EL (cell line): ENCODE measurements at places on chromosomes 13 and 19.
A peak's percentile ranks its signal among the peaks of the same experiment; 100 is the strongest.

DNA sequence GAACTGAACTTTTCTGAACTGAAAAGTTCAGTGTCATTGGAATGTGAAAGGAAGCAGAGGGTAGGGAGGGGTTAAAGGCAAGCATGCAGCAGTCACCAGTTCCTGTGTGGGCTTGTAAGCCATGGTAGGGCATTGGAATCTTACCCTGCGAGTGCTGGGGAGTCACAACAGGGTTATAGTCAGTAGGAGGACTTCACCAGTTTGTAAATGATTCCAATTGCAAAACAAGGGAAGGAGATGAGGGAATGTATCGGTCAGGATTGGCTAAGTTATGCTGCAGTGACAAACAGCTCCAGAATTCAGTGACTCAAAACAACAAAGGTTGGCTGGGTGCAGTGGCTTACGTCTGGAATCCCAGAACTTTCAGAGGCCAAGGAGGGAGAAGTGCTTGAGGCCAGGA, 12.8 kb downstream of the LYPD3 start:
- DNase-seq = no peak

GRCh38 chr19:32404933-32405430, 588 bp upstream of the DPY19L3 start:
- DNase-seq = no peak

DNA sequence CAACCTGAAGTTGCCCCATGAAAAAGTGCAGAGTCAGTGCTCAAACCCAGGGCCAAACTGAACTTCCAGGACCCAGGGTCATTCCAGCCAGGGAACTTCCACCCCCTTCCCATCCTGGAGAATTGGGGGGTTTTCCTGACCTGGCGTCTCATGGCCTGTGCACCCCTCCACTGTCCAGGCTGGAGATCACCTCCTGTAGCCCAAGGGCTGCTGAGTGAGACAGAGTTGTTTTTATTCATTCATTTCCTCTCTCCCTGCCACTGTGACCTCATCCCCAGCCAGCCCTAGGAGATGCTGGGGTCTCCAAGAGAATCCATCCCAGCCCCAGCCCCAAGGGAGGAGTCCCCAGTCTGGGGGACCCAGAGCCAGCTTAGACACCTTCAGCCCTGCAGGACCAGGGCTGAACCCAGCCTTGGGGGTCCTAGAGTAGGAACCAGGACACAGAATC, 4.2 kb downstream of the FCHO1 start:
- DNase-seq = no peak

DNA sequence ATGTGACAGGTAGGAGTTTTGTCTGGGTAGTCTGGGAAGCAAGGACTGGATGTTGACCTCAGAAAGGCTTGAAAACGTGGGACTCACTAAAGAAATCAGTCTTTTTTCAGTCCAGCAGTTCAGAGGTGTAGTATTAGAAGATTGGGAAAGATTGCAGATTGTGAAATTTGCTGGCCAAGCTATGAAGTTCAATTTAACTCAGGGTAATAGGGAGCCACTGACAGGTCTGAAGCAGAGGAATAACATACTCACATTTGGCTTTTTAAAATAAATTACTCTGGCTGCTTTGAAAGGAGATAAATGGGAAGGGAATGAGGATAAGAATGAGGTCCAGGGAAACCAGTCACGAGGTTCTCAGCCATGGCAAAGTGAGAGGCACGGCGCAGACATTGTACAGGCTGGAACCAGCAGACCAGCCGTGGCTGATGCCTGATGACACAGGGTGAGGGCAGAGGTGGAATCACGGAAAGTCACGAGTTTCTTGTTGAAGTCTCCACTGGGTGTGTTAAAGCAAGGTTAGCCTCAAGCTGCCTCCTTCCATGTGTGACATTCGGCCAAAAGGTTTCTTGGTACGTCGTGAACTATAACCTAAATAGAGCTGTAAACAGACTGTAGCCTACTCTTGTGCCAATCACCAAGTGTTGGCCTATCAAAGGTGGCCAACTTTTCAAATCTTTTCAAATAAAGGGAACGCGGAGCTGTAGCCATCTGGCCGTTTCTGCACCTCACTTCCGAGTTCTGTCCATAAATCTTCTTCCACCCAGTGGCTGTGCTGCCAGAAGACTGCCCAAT, 377.6 kb downstream of the IRS2 start:
- no peak for DNase-seq

GRCh38 chr13:111511805-111512504, 191.5 kb downstream of the TEX29 start:
- no peak for DNase-seq

DNA sequence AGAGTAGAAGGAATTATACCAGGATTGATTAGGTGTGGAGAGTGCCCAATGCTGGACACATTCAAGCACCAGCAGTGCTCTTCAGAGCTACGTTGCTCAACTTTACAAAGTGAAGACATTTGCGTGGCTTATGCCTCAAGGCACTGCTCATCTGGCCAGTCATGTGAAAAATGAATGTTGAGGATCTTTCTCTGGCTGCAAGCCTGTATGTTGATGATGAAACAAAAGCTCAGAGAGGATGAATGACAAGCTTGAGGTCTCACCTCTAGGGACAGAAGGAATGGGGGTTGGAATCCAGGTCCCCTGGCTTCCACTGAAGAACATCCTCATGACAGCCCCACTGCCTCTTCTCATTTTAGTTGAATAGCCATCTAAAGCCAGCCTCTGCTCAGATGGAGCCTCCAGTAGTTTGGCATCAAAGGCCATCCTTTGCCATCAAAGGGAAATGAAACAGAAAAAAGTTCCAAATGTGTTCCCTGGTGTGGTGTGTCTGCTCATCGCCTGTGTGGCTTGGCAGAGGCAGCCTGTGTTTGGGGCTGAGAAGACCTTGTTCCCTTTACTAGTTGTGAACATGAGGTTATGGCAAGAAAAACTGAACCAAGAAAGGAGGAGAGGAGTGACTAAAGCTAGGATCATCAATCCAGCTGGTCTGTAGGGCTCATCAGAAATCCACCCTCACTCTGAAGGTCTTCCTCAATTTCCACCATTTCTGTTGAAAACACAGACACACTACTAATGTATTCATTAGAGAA, 114.0 kb upstream of the KL start:
- no peak for DNase-seq

GRCh38 chr19:56111601-56112312, 9.3 kb downstream of the ZNF787 start:
- DNase-seq = no peak

DNA sequence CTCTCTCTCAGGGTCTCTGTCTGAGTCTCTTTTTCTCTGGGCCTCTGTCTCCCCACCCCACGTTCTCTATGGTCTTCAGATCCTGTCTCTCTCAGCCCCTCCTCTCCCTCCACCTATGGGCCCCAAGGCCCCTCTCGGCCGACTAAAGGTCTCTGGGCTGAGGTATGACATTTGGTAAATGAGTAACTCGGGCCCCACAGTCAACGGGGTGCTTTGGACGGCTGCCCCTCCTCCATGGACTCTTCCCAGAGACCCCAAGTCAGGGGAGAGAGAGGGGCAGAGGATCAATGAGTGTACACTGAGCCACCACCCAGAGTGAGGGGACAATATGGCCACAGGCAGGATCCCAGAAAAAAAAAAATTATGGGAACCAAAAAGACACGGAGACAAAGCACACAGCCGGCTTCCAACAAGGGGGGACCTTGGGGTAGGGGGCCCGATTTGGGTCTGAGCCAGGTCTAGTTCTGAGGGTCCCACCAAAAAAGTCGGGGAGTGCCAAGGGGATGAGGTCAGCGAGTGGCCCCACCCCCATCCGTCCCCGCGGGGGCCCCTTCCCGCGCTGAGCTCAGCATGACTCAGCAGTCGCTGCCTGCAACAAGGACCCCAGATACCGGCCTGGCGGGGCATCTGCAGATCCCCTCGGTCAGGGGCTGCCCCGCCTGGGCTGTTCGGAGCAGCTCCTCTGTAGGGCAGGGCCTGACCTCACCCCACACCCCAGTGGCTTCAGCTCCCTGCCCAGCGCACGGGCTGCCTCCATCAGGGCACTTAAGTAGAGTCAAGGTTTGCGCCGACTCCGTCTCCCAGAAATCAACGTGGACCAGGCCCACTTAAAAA, 1.5 kb upstream of the FTL start:
- DNase-seq = peak; percentile 85

DNA sequence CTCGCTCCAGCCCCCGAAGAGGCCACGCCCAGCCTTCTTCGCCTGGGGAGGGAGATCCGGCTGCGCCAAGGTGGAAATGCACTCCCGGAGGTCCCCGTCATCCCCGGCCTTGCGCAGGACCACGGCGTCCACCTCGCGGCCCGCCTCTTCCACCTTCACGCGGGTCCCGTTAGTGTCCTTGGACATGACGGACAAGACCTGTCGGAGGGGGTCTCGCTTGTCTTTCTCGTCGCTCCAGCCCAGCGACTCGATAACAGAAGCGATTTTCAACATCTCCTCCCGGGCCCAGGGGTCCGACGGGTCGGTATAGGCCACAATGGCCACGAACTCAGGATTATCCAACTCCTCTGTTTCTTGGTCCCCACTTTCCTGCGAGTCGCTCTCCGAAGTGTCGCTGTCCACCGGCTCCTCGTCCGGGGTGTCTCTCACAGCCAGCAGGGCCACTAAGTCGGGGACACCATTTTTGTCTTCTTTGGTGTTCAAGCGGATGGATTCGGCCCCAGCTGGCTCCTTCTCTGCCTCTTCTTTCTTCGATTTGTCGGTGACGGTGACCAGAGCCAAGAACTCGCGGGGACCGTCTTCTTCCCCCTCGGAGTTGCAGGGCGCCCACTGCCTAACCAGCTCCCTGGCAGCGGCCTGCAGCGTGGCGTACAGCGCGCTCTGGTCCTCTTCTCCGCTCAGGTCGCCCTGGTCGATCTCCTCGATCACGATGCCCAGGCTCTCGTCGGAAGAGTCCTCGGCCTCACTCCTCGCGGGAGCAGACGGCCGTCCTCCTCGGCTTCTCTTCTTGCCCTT, 1.3 kb downstream of the PNMA8B start:
- no peak for DNase-seq

DNA sequence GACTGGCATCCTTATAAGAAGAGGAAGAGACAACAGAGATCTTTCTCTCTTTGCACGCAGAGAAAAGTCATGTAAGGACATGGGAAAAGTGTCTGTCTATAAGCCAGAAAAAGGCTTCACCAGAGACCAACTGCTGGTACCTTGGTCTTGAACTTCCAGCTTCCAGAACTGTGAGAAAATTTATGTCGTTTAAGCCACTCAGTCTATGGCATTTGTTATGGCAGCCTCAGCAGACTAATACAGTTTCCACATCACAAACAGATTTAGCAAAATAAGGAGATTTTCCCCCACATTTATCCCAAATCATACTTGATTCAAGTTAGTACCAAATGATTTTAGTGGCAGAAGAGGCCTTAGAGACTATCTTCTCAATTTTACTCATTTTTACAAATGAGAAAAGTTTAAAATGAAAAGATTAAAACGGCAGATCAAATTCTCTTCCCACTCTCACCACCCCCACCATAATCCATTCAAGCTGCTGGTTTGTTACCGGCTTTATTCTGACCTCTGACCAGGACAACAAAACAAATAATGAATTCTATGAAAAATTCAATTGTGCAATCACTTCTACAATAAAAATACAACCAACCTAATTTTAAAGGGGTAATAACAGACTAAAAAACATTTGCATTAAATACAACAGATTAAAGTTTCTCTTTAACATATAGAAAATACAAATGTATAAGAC, 316.3 kb downstream of the TBC1D4 start:
- DNase-seq = no peak

GRCh38 chr13:95319551-95320274, 18.5 kb upstream of the ABCC4 start:
- no peak for DNase-seq

- no peak for DNase-seq
These were observed 23.0 kb downstream of the ZNF568 start for GRCh38 chr19:36939153-36939552.

- no peak for DNase-seq
These were observed 6.5 kb upstream of the PLIN3 start for GRCh38 chr19:4873930-4874329.

GRCh38 chr13:30720172-30720869, 15.0 kb upstream of the ALOX5AP start:
- no peak for DNase-seq

DNA sequence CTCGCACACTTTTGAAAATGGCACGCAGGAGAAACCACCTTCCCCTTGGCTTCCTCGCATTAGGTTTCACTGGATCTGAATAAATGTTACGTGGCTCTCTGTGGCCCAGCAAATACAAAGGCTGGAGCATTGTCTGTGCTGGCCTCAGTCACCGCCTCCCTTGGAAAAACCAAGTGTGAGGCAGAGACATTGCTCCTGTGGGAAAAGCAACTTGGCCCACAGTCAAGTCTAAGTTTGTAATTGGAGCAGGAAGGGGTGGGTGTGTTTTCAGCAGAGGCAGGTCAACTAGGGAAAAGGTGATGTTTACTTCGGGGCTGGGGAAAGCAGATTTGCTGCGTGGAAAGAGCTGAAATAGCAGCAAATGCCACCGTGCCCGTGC, 101.6 kb downstream of the IRS2 start:
- no peak for DNase-seq

DNA sequence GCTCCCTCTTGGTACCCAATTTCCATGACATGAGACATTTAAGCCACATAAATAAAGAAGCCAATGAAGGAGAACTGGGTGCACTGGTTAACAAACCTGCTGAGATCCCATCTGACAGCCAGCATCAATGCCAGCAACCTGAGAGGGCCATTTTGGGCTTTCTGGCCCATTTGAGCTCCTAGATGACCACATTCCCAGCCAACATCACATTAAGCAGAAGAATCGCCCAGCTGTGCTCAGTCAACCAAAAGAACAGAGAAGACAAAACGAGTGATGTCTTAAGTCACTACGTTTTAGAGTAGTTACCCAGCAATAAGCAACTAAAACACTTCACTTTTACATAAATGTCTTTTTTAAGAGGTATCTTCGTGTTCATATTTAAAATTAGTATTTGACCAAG, 21.9 kb downstream of the LCP1 start:
- no peak for DNase-seq

- no peak for DNase-seq
These were observed 18.8 kb downstream of the MTRF1 start for GRCh38 chr13:41244556-41244955.

GRCh38 chr19:19238126-19238894, 26.6 kb downstream of the NCAN start:
- no peak for DNase-seq

GRCh38 chr19:47247308-47247990, 8.9 kb upstream of the CCDC9 start:
- DNase-seq = peak; percentile 75

GRCh38 chr13:99307648-99308339, 595 bp upstream of the GPR183 start:
- peak; percentile 76 for DNase-seq

DNA sequence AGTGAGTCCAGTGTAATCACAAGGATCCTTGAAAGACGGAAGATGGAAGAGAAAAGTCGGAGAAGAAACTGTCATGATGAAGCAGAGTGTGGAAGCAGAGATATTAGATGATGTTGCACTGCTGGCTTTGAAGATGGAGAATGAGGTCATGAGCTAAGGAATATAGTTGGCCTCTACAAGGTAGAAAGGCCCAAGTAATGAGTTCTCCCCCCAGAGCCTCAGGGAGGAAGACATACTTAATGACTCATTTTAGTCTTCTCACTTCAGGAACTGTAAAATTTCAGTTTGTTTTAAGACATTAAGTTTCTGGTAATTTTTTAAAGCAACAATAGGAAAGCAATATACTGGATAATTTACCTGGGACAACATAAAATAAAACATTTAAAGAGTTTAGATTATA, 1331.5 kb upstream of the PCDH20 start:
- DNase-seq = peak; percentile 1
